Activated CD4-positive, alpha-beta T cell treated with anti-CD3 and anti-CD28 coated beads for 1 hour (primary cell): ENCODE measurements at places on chromosomes 4 and X.

- no peak for DNase-seq
Measured at GRCh38 chr4:181319629-181320028, 923.6 kb upstream of the TENM3 start.

- DNase-seq = no peak
Measured at GRCh38 chrX:121106484-121107235, 59.2 kb downstream of the GLUD2 start.

- no peak for DNase-seq
Measured at GRCh38 chr4:78778530-78778929, 2.4 kb downstream of the BMP2K start.

DNA sequence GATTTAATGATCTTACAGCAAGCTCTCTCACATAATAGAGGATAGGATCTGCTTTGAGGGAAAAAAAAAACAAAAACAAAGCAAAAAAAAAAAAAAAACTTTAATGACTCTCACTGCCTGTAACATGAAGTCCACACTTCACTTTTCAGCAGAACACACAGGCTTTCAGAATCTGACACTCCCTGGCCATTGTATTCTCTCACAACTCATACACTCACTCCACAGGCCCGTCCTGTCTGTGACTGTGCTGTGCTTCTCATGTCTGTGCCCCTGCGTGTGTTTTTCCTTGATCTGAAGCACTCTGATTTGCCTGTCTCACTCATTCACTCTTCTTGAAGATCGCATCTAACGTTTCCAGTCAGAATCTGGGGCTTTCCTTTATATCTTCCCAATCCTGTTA, 460.8 kb downstream of the TMA16 start:
- no peak for DNase-seq

- no peak for DNase-seq
Measured at GRCh38 chr4:30840571-30840970, 120.4 kb downstream of the PCDH7 start.

- DNase-seq = no peak
Measured at GRCh38 chr4:153480704-153481103, 14.5 kb downstream of the TMEM131L start.

GRCh38 chr4:107468156-107468555, 251.9 kb downstream of the PAPSS1 start:
- no peak for DNase-seq

DNA sequence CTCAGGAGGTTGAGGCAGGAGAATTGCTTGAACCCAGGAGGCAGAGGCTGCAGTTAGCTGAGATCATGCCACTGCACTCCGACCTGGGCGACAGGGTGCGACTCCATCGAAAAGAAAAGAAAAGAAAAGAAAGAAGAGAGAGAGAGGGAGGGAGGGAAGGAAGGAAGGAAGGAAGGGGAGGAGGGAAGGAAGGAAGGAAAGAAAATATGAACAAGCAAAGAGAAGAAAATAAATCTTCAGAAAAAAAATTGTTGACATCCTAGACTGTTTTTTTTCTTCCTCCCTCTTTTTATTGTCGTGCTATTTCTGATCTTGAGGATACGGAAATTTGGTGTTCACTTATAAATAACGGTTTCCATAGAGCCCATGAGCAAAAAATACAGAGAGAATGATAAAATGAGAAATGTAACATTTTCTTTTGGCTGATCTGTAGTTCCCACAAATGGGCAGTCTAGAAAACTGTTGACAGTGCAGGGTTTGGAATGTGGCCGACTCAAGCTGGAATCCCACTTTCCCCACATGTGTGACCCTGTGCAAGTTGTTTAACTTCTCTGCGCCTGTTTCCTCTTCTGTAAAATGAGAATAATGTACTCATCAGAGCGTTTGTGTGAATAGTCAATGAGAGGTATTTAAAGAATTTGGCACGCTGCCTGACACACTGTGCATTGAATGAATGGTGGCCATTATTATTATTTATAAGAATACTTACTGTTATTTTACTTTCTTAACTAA, 19.4 kb downstream of the SORBS2 start:
- DNase-seq = no peak

- no peak for DNase-seq
Measured at GRCh38 chrX:154727418-154727817, 23.5 kb downstream of the GAB3 start.
